Placental pericyte (primary cell): ENCODE measurements at places on chromosomes 7 and 10. TPM values are rescaled to one million over a fixed set of nuclear protein-coding genes. Genes with fewer than 3 reads are reported as not detected.

LIPM gene
- total RNA-seq, result not detected in 2 replicates

AP3M1 gene
- total RNA-seq, result 43.3 and 51.4 TPM in 2 replicates

CREB5 gene
- 5.5 and 6.4 TPM in 2 replicates for total RNA-seq

MYL10 gene
- not detected in 2 replicates for total RNA-seq

NKX6-2 gene
- total RNA-seq, result not detected in 2 replicates

VPS50 gene
- 26.0 and 32.4 TPM in 2 replicates for total RNA-seq

PTPRN2 gene
- total RNA-seq, result 0.14 TPM in 1 of 2 replicates, not detected in the other

LDB3 gene
- under 0.01 TPM in 1 of 2 replicates, not detected in the other for total RNA-seq

AKR1D1 gene
- total RNA-seq, result not detected in 2 replicates

LRRN3 gene
- total RNA-seq, result 3.7 and 4.0 TPM in 2 replicates

NACAD gene
- 0.88 and 1.3 TPM in 2 replicates for total RNA-seq

SLC13A4 gene
- total RNA-seq, result 0.14 TPM in 1 of 2 replicates, not detected in the other

ARMC3 gene
- total RNA-seq, result under 0.01 TPM in 1 of 2 replicates, not detected in the other
